Osteocyte (in vitro differentiated cells): ENCODE measurements at places on chromosomes 5 and 9.

DNA sequence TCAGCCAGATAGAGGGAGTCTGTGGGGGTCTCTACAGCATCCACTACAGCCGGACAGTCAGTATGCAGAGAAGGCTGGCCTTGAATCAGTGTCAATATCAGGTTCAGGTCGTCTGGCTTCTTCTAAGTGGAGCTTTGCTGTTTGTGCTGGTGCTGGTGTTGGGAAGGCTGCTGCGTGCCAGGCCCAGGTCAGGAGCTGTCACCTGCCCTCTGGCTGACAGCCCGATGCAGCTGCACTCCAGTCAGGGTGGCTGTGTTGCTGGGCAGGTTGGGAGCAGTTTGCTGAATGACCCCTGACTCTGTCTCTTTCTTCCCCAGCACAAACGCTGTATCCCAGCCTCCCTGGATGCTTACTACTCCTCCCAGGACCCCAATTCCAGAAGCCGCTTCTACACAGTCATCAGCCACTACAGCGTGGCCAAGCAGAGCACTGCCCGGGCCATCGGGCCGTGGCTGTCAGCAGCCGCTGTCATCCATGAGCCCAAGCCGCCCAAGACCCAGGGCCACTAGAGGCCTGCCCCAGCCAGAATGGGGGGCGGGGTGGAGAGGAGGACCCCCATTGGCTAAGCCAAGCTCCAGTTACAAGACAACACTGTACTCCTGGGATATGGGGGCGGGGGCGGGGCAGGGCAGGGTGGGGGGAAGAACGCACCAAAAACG lies 61.6 kb downstream of the NSG2 start:
- no peak for DNase-seq

GRCh38 chr5:90940227-90940995 lies 381.8 kb downstream of the ADGRV1 start:
- DNase-seq: no peak

DNA sequence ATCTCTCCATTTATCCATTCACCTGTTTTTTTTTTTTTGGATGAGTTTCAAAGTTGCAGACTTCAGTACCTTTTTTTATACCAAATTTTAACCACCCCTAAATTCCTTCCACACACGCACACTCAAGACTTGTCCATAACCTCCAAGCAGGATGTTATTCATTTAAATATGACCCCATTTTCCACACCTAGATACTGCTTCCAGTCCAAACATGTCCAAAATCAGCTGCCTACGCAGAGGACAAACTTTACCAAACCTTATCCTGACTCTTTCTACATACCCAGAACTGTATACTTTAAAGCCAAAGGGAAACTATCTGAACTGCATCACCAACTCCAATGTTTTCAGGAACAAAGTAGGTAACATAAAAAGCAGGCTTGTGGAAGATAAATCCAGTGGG lies 36.0 kb upstream of the FYB1 start:
- no peak for DNase-seq

DNA sequence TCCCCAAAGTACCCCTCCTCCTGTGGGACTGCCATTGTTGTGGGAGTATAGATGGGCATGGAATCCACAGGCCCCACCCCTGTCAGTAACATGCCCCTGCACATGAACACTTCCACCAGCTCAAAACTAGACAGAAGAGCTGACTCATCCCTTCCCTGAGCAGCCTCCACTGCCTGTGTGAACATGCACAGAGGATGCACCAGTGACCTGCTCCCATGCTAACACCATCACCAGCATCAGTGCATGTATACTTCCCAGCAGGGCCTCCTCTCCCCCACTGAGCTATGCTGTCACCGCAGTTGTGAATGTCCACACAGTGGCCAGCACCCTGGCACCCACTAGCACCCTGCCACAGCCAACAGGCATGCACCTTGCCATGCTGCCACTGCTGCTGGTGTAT lies 939.8 kb downstream of the EFNA5 start:
- DNase-seq: no peak

- no peak for DNase-seq
These were observed 3.1 kb upstream of the STOM start for GRCh38 chr9:121373011-121373729.

DNA sequence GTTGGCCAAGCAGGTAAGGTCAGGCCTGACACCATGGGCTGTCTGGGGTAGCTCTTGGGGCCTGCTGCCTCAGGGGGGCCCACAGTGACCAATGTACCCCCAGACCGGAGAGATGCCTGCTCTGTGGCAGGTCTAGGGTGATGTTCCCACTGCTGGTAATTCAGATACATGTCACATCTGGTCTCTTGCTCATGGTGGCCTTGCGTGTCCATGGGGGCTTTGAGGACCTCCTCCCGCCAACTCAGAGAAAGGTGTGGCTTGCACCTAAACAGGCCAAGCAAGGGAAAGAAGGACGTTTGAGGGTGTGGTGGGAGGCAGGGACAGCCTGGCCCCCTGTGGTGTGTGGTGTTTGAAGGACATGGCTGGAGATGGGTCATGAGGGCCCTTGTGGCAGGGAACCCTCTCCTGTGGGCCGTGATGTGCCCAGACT lies 75.2 kb downstream of the PHF2 start:
- no peak for DNase-seq

- no peak for DNase-seq
These were observed 102.3 kb downstream of the GLIS3 start for GRCh38 chr9:4197548-4197947.
